ENCODE measurements at places on chromosomes 2 and 18.

DNA sequence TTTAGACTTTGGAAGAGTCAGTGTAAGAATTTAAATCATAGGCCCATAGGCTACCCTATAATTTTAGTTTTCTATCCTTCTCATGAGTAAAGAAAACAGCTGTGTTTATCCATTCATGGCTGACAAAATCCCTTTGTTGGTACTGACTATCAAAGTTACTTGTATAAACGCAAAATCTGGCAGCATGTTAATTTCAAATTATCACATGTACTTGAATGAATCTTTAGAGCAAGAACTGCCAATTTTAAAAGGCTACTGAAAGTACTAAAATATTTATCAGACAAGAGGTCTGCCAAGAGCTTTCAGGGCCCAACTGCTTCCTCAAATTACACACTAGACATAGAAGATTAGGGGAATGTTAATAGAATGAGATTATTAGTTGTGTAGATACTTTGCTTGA lies 66.6 kb downstream of the MYL12B start:
- no peak for DNase-seq
- H3K36me3 ChIP-seq: no peaks in the 10 kb centered on the region

DNA sequence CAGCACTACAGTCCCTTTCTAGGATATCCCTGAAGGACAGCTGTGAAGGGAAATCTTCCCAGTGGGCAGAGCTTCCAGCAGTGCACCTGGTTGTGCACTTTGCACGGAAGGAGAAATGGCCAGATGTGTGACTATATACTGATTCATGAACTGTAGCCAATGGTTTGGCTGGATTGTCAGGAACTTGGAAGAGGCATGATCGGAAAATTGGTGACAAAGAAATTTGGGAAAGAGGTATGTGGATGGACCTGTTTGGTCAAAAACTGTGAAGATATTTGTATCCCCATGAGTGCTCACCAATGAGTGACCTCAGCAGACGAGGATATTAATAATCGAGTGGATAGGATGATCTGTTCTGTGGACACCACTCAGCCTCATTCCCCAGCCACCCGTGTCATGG lies 582.2 kb downstream of the CPS1 start:
- H3K4me3 ChIP-seq: no peak overlapping the region
- H3K36me3 ChIP-seq: no peaks in the 10 kb centered on the region
- H3K27ac ChIP-seq: no peak overlapping the region
- H3K27me3 ChIP-seq: no peaks in the 10 kb centered on the region
- DNase-seq: no peak

- no peaks in the 10 kb centered on the region for H3K4me1 ChIP-seq
- H3K36me3 ChIP-seq: no peaks in the 10 kb centered on the region
- H3K27me3 ChIP-seq: peaks cover 6% of the 10 kb centered on the region
- no peak for DNase-seq
- no peak overlapping the region for H3K27ac ChIP-seq
- peak overlapping the region; percentile 15 for H3K4me3 ChIP-seq
Measured at GRCh38 chr2:38038682-38039081, 37.3 kb downstream of the CYP1B1 start.

- H3K27ac ChIP-seq: no peak overlapping the region
- no peaks in the 10 kb centered on the region for H3K27me3 ChIP-seq
- no peaks in the 10 kb centered on the region for H3K36me3 ChIP-seq
- no peaks in the 10 kb centered on the region for H3K4me1 ChIP-seq
Measured at GRCh38 chr2:64793701-64794100, 140.0 kb upstream of the SERTAD2 start.

GRCh38 chr2:137179542-137179941 lies 414.2 kb downstream of the THSD7B start:
- H3K4me3 ChIP-seq: no peak overlapping the region
- H3K27ac ChIP-seq: no peak overlapping the region
- no peaks in the 10 kb centered on the region for H3K27me3 ChIP-seq
- no peaks in the 10 kb centered on the region for H3K36me3 ChIP-seq
- DNase-seq: no peak
- H3K4me1 ChIP-seq: no peaks in the 10 kb centered on the region

GRCh38 chr2:60567919-60568768 lies 14.7 kb upstream of the BCL11A start:
- no peak overlapping the region for H3K27ac ChIP-seq
- H3K27me3 ChIP-seq: peaks cover 71% of the 10 kb centered on the region
- H3K4me1 ChIP-seq: peaks cover 5% of the 10 kb centered on the region
- no peaks in the 10 kb centered on the region for H3K36me3 ChIP-seq

DNA sequence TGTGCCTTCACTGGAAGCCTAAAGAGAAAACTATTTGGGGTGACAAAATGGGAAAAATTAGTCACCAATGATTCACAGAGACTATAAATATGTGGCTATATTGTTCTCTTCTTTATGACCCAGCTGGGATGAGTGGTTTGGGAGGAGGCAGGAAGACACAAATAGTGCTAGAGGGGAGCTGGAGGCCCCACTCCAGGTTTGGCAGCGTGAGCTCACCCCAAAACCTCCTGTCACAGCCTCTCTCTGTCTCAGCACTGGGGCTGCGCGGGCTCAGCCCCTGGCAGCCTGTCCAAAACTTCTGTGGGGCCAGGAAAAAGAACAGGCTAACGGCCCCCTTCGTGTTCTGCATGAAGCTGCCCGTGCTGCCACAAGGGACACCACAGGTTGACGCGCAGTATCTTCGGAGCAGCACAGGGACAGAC lies 73.2 kb upstream of the LCLAT1 start:
- H3K36me3 ChIP-seq: no peaks in the 10 kb centered on the region
- H3K27ac ChIP-seq: no peak overlapping the region
- no peak for DNase-seq

GRCh38 chr2:110101280-110101844 lies 14.3 kb downstream of the MALL start:
- no peak for DNase-seq
- H3K36me3 ChIP-seq: no peaks in the 10 kb centered on the region
- H3K4me1 ChIP-seq: no peaks in the 10 kb centered on the region
- no peak overlapping the region for H3K4me3 ChIP-seq

DNA sequence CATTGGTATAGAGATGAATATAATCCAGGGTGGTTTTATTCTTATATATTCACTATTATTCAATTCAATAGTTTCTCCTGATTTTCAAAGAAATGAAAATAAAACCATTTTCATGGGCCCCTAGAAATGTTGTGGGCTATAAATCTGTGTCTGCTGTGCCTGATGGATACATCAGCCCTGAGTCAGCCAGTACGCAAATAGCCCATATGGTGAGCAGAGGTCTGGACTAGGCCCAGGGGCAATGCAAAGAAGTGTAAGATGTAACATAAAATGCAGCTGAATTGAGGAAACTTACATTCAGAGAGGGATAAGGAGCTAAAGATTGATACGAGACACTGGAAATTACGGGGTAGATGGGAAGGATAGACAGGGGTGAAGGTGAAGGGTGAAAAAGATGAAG lies 122.5 kb downstream of the MAIP1 start:
- peaks cover 35% of the 10 kb centered on the region for H3K4me1 ChIP-seq
- DNase-seq: no peak
- H3K4me3 ChIP-seq: no peak overlapping the region
- H3K27ac ChIP-seq: no peak overlapping the region

DNA sequence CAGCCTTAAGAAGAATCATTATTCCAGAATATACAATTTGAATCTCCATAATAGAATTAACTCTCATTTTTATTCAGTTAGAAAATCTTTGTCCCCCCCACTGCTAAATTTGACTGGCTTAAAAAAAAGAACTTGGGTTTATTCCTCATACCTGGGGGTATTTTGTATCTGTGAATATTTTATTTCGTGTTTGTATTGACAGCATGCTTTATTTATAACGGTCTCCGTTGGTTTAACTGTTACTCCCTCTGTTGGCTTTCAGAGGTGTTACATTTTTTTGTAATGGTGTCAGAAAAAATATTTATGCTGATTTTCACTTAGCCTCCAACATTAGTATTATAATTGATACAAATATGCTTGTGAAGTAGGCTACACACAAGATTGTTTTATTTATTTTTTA lies 109.1 kb downstream of the HAUS1 start:
- no peak overlapping the region for H3K27ac ChIP-seq
- no peaks in the 10 kb centered on the region for H3K36me3 ChIP-seq
- H3K4me3 ChIP-seq: no peak overlapping the region
- H3K4me1 ChIP-seq: no peaks in the 10 kb centered on the region
- DNase-seq: no peak

- DNase-seq: no peak
- no peaks in the 10 kb centered on the region for H3K36me3 ChIP-seq
- no peaks in the 10 kb centered on the region for H3K27me3 ChIP-seq
- H3K4me1 ChIP-seq: no peaks in the 10 kb centered on the region
- H3K4me3 ChIP-seq: no peak overlapping the region
Measured at GRCh38 chr2:70516596-70516995, 37.0 kb downstream of the TGFA start.

GRCh38 chr2:43346602-43347567 lies 120.5 kb upstream of the ZFP36L2 start:
- no peak for DNase-seq
- peaks cover 37% of the 10 kb centered on the region for H3K4me1 ChIP-seq
- no peak overlapping the region for H3K4me3 ChIP-seq
- no peaks in the 10 kb centered on the region for H3K27me3 ChIP-seq
- no peaks in the 10 kb centered on the region for H3K36me3 ChIP-seq

DNA sequence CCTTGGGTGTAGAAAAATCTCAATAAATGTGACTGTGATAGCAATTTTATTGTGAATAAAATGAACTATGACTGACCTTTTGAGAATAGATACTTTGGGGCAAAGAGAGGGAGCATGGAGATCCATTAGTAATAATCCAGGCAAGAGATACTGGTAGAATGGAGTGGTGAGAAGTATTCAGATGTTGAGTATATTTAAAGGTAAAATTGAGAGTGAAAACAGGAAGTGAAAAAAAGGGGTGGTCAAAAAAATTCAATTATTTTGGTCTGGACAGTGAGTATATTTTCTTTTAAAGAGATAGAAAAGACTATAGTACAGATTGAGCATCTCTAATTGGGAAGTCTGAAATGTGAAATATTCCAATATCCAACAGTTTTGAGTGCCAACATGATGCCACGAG lies 1515.6 kb upstream of the NXPH2 start:
- no peak overlapping the region for H3K4me3 ChIP-seq
- H3K4me1 ChIP-seq: no peaks in the 10 kb centered on the region
- H3K36me3 ChIP-seq: no peaks in the 10 kb centered on the region
- no peaks in the 10 kb centered on the region for H3K27me3 ChIP-seq

DNA sequence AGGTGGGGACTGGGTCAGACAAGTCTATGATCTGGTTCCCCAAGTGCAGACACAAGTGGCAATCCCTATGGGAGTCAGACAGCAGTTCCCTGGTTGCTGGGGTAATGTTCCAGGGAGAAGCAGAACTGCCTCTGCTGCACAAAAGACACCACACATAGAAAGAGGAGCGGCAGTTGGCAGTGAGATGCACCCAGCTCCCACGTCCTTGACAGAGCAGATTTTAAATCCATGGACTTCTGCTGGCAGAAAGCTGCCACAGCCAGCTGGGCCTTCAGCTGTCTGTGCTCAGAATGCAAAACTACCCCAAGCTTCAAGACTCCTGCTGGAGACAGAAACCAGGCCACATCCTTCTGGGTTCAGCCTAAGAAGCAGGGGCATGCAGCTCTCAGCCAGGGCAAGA lies 147.2 kb downstream of the ETAA1 start:
- H3K27ac ChIP-seq: no peak overlapping the region
- no peaks in the 10 kb centered on the region for H3K27me3 ChIP-seq
- DNase-seq: no peak
- H3K4me1 ChIP-seq: peaks cover 6% of the 10 kb centered on the region
- H3K4me3 ChIP-seq: no peak overlapping the region

DNA sequence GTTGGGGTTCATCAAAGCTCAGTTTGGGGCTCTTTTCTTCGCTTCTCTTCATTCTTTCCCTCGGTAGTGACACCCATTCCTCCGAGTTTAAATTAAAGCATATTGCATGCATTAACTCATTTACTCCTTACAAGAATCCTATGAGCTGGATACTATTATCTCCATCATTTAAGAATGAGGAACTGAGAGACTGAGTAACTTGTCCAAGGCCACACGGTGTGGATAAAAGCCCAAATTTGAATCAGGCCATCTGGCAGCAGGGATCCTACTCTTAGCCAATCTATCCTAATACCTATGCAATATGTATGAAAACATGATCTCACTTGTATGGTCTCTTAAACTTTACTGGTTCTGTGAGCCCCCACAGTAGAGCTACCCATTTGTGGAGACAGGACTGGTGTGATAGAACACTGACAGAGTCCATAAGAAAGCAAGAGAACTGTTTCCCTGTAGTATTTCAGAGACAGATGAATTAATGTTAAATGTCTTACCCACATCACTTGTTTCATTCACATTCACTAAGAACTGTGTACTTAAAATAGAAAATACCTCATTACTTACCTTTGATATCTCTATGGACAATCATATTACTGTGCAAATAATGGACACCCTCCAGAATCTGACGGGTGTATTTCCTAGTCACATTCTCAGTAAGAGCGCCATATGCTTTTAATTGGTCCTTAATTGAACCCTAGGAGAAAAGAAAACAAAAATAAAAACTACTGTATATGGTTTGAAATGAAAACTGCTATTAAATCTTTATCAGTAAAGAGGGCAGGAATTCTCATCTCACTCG lies 20.4 kb upstream of the ERCC3 start:
- peaks cover 6% of the 10 kb centered on the region for H3K4me1 ChIP-seq
- H3K36me3 ChIP-seq: peaks cover 9% of the 10 kb centered on the region
- H3K27me3 ChIP-seq: no peaks in the 10 kb centered on the region
- no peak for DNase-seq

GRCh38 chr18:79321625-79322405 lies 73.9 kb upstream of the NFATC1 start:
- DNase-seq: no peak
- H3K36me3 ChIP-seq: no peaks in the 10 kb centered on the region
- no peak overlapping the region for H3K27ac ChIP-seq
- no peak overlapping the region for H3K4me3 ChIP-seq
- H3K27me3 ChIP-seq: no peaks in the 10 kb centered on the region
- H3K4me1 ChIP-seq: peaks cover 8% of the 10 kb centered on the region

GRCh38 chr18:13563390-13563805 lies 163.0 kb downstream of the FAM210A start:
- no peaks in the 10 kb centered on the region for H3K4me1 ChIP-seq
- H3K27me3 ChIP-seq: no peaks in the 10 kb centered on the region
- no peak overlapping the region for H3K4me3 ChIP-seq

DNA sequence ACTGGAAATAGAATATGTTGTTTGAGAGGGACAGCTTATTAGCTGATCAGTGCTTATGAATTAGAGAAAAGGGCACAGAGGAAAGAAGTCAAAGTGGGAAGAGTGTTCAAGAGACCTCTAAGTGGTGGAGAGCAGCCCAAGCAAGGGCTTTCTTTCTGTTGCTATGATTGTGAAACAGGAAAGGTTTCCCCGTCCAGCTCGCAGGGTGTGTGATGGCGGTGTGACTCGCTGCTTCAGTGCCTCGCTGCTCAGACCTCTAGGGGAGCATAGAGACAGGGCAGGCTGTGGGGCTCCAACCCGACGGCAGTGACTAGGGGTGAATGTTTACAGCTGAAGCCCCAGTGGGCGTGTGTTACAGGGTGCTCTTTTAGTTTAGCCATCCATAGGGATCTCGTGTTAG lies 166.5 kb upstream of the COPS8 start:
- H3K27ac ChIP-seq: no peak overlapping the region
- no peaks in the 10 kb centered on the region for H3K27me3 ChIP-seq
- no peak for DNase-seq
- H3K4me1 ChIP-seq: no peaks in the 10 kb centered on the region
- no peak overlapping the region for H3K4me3 ChIP-seq
- no peaks in the 10 kb centered on the region for H3K36me3 ChIP-seq
